ENCODE measurements at places on chromosomes 1 and 21. TPM values are rescaled to one million over a fixed set of nuclear protein-coding genes. Genes with fewer than 3 reads are reported as not detected.

COL8A2 gene
- 0.11 TPM for total RNA-seq

PRDM15 gene
- 23.0 TPM for total RNA-seq

SLC2A5 gene
- total RNA-seq = not detected

NT5C1A gene
- 0.97 TPM for total RNA-seq

MIXL1 gene
- total RNA-seq = not detected

PSMG1 gene
- total RNA-seq = 62.1 TPM

ZSWIM5 gene
- total RNA-seq = 0.05 TPM

RUNX1 gene
- 44.9 TPM for total RNA-seq

OR2AK2 gene
- total RNA-seq = 0.25 TPM

PERM1 gene
- not detected for total RNA-seq

PER3 gene
- total RNA-seq = 3.5 TPM

RCSD1 gene
- total RNA-seq = 65.6 TPM

FOXD2 gene
- total RNA-seq = 0.09 TPM

SH2D2A gene
- 215 TPM for total RNA-seq

TLR5 gene
- total RNA-seq = 0.43 TPM

FAAH gene
- total RNA-seq = 5.5 TPM

FCMR gene
- 37.3 TPM for total RNA-seq

GNG12 gene
- total RNA-seq = not detected

TEX38 gene
- total RNA-seq = not detected

SPSB1 gene
- 12.6 TPM for total RNA-seq

CLCNKA gene
- total RNA-seq = not detected

KRTAP7-1 gene
- total RNA-seq = not detected

IGSF3 gene
- 1.6 TPM for total RNA-seq

NBPF4 gene
- not detected for total RNA-seq

MFSD2A gene
- total RNA-seq = 7.1 TPM

PPFIA4 gene
- total RNA-seq = 1.9 TPM

MAP3K21 gene
- total RNA-seq = 2.7 TPM

MACF1 gene
- 355 TPM for total RNA-seq

GBP6 gene
- 0.11 TPM for total RNA-seq

ATP6V1G3 gene
- not detected for total RNA-seq

DRAXIN gene
- total RNA-seq = 0.46 TPM

NTMT2 gene
- total RNA-seq = not detected

Measured in activated naive CD4-positive, alpha-beta T cell treated with anti-CD3 and anti-CD28 coated beads, Interleukin-2, amount 50 U/mL, for 72 hours (primary cell).